ENCODE measurements at places on chromosomes 2 and 18.

GRCh38 chr2:151833984-151834383 is 5.8 kb upstream of the ARL5A start:
- DNase-seq: no peak

- no peak for DNase-seq
Observed at GRCh38 chr2:201622306-201622970, 20.9 kb downstream of the TMEM237 start.

DNA sequence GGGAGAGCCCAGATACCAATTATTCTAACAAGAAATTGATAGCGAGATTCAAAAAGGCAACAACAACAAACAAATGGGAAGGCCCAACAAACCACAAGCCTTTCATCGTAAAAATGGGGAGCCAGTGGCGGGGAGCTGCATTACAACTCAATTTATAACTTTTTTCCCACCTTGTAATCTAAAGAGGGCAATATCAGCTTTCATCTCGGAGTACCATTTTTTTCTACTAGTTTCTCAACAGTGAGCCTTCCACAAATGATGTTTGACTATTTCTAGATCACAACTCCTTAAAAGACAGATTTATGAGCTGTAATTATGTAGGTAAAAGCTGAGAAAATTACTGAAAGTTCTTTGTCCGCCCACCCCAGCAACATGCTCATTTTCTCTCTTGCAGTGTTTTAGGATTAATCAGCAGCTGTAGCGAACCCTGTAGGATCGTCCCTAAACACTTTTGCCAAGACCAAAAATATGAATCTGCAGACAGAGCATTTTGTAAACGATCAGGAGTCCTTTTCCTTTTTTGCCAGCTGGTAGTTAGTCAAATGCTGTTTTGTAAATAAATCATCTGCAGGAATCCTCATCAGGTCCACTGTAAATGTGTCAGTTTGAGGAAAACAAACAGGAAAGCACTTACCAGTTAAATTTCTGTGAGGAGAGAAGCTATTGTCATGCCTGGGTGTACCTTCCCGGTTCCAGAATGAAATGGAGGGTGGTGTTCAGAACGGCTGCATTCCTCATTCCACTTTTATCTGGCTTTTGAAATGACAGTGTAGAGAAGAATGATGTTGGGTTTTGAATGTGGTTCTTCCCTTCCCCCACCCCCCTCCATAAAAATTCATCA is 53.2 kb downstream of the EEF1B2 start:
- no peak for DNase-seq

- DNase-seq: no peak
Observed at GRCh38 chr2:134454426-134454825, 200.6 kb downstream of the MGAT5 start.

- DNase-seq: no peak
Observed at GRCh38 chr18:76592981-76593381, 97.9 kb upstream of the ZNF516 start.

DNA sequence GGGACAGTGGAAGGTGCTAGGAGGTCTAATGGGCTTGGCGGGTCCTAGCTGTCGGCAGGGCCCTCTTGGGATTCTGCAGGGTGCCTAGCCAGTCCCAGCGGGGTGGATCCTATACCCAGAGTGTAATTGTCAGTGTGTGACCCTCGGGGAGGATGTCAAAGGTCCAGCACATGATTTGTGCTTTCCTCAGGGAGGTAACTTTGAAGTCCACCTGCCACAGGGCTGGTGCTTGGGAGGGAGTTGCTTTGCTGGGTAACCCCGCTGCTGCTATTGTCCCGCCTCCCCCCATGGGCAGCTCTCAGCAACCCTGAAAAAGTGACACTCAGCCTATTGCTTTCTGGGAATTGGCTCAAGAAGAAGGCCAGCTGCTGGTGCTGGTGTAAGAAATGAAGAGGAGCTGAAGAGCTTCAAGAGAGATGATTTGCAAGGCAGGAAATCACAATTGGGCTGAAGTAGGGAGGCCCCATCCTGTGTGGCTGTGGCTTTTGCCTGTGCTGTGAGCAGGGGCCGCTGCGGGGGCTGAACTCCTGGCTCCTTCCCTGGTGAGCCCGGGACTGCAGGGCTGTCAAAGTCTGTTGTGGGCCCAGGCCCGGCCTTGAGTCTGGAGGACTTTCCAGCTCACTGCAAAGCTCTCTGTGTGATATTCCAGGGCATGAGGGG is 36.4 kb downstream of the EMILIN2 start:
- DNase-seq: no peak

- DNase-seq: no peak
Observed at GRCh38 chr18:4639628-4640310, 184.7 kb upstream of the DLGAP1 start.

GRCh38 chr2:118460425-118460824 is 372.2 kb downstream of the INSIG2 start:
- DNase-seq: no peak

- DNase-seq: no peak
Observed at GRCh38 chr2:147806846-147807245, 38.0 kb upstream of the ACVR2A start.

- no peak for DNase-seq
Observed at GRCh38 chr18:47932190-47932589, 1.7 kb upstream of the SMAD2 start.

DNA sequence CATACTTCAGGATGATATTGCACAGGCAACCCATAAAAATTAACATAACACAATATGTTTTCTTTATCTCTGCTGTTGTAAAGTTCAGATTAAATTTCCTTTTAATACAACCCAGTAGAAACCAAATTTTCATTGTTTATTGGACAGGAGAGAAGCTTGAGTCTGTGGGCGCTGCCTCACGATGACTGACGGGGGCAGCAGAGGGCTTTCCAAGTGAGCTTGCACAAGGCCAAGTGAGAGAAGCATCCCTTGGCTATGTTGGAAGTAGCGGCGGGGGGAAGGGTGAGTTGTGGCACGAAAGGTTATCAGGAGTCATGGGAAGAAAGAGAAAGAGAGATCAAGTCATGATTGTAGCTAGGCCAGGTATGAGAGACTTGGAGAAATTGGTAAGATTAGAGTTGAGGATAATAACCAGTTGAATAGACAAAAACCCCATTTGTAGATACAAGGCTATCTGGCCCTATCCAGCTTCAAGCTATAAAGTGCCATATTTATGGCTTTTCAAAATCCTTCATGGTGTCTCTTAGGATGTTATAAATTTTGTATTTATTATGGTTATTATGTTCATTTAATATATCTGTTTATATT is 413.7 kb upstream of the FAM98A start:
- no peak for DNase-seq
